ENCODE measurements at places on chromosomes 6 and 20.

DNA sequence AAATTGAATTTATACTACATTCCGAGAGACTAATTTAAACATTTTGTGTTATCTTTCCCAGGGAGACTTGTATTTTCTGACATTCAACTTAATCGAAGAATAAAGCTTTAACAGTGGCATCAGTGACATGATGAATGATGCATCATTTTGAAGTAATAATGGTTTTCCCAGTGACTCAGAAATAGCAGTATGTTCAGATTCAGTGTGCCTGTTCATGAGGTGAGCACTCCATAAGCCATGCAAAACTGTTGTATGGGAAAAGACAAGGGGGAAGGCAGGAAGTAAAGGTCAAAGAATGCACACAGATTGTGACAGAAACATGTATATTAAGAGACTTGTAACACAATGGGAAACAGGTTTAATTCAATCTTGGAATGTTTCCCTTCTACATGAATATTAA lies 1348.2 kb upstream of the GJE1 start:
- DNase-seq = no peak

DNA sequence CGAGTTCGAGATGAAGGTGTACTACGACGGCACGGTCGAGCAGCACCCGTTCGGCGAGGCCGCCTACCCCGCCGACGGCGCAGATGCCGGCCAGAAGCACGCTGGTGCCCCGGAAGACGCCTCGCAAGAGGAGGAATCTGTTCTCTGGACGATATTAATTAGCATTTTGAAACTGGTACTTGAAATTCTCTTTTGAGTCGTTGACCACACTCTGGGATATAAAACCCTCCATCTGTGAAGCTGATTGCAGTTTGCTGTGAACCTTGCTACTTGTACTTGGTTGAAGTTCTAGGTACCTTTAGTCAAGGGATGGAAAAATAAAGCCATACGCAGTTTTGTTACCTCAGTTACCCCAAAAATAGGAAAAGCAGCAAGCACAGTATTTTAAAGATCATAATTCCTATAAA lies 917 bp downstream of the C6orf120 start:
- DNase-seq = no peak

- no peak for DNase-seq
Observed at GRCh38 chr6:20467437-20467836, 65.8 kb downstream of the E2F3 start.

DNA sequence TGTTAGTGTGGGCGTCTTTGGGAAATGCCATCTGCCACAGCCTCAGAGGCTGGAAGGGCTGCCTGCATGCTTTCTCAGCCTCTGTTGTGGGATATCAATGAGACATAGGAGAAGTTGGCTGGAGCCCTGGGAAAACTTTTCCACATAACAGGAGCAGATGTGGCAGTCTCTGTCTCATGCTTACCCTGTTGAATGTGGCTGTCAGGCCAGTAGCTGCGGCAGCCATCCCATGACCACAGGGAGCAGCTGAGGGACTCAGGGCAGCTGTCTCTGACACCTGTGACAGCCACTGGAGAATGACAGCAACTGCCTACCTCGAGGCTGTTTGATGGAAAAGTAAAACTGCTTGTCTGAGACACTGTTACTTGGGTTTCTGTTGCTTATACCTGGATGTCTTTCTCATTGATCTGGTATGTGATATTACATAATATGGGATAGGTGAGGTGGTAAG lies 64.4 kb downstream of the TULP4 start:
- peak; percentile 52 for DNase-seq

DNA sequence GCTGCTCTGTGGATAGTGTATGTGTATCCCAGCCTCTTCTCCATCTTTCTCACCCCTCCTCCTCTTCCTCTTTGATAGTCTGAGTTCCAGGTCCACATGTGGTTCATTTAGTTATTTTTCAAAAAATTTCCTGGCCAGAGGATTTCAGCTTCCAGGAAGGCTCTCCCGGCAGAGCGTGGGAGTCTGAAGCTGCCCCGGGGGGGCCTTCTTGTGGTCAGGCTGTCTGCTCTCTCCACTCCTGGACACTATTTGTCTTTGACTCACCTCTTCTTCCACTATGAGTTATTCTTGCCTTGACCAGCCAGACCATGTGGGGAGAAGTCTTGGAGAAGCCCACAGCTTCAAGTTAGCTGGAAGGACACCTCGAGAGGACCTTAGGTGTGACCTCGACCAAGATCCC lies 258.8 kb downstream of the CDC5L start:
- DNase-seq = no peak

DNA sequence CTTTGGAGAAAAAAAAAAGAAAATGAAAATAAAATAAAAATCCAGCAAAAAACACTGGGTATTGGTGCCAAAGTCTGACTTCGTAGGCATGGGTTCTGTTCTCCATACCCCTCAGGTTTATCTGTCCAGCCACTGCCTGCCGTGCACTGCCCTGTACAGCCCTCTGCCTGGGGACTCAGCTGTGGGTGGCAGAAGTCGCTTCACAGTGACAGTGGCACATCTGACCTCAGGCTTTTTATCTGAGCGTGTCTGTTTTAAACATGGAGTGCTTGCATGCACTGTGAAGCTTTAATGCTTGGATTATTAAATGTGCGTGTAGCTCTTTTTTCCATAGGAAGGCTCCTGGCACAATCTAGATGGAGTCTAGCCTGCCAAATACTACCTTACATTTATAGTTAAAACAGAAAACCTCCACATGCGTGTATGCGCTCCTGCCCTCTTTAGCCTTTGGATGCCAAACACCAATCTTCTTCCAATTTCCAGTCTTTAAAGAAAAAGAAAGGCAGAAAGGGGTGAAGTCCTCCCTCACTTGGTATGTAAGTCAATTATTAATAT lies 375.5 kb downstream of the UTRN start:
- DNase-seq = no peak

GRCh38 chr20:54250691-54251090 lies 42.8 kb downstream of the PFDN4 start:
- no peak for DNase-seq

DNA sequence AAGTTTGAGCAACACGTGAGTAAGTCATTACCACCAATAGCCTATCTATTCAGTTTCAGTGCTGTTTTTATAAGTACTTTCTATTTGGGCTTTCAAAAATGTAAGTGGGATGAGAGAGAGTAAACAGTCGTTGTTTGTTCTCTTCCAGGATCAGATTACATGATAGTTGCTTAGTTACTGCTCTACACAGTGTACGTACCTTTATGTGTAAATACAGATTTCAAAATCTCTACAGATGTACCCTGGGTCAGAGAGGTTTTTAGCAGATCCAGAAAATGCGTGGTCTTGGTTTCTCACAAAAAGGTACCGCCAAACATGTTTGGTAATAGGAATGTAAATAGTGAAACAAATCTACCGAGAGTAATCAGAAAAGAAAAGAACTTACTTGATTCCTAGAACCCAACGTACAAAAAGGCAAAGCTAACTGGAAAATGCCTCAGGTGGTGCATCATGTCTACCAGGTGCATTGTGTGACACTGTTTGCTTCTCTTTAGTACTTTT lies 421.1 kb downstream of the BCKDHB start:
- DNase-seq = no peak

DNA sequence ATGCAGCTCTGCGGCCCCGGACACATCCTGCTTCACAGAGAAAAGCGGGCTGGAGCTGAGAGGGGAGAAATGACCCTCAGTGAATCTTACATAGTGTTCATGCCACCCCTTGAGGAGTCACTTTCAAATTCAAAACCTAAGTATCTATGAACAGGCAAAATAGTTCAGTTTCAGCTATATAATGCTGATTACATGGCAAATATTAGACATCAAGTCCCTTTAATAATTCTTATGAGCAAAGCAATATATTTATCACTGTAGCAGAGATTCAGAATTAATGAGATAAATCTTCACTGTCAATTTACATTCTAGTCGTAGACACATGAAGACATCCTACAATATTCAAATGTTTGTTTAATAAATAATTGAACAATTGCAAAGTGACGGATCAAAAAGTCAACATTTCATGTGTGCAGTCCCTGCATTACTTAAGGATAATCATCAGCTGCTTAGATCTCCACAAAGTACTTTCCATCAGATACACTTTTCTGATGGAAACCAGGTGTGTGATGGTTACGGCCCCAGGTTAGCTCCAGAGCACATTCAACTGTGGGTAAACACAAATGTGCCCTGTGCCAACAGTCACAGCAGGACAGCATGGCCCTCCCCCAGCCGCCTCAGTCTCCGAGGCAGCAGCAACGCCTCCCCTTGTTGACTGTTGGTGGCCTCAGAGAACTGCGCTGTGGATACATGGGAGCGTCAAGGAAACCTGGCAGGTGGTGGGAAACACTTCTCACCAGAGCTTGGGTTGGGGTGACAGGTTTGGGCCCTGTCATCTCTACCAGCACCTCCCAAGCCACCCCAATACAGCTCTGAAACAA lies 787 bp upstream of the PRR18 start:
- DNase-seq = no peak

GRCh38 chr6:167338541-167339117 lies 13.7 kb downstream of the TTLL2 start:
- no peak for DNase-seq

- DNase-seq = peak; percentile 85
Observed at GRCh38 chr6:43629505-43630300, 639 bp upstream of the GTPBP2 start.

- DNase-seq = no peak
Observed at GRCh38 chr20:665276-665675, 10.3 kb downstream of the SCRT2 start.

DNA sequence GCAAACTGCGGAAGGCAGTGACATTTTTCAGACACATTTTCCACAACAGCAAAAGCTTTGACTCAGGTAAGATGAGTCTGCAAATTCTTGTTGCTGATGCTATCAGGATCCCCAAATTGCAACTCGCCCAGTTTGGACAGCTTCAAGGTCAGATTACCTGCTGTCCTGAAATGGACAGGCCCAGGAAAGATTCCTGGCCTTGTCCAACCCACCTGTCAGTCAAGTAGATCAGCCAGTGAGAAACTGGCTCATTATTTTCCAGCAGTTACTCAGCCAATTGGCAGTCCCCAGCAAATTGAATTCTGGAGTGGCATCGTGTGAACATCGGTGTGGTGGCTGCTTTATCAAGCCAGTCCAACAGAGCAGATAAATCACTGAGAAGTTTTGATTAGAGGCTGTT lies 84.5 kb upstream of the SNAP25 start:
- no peak for DNase-seq

DNA sequence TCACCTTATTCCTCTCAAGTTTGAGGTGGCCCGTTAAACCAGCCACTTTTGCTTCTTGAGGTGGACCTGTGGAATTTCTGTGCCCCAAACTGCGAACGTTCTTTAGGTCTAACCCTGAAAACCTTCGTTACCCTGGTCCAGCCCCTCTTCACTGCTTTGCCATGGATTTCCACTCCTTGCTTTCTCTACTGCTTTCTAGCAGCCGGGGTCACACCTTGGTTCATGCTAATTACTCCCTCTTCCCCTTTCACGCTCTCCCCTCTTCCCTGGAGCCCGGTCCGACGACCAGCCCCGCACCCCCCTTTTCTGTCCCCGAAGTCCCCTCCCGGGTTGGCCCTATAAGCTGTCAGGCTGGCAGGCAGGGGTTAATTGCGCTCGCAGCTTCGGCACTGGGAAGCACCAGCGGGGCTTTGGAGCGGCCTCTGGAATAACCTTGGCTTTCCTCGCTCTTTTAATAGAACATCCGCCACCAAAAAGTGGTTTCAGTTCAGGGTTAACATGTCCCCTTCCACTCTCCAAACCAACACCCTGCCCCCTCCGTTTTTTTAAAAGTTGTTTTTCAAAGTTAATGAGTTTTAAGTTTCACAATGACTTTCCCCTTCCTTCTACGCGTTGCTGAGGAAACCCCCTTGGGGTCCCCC lies 1.4 kb upstream of the HIVEP1 start:
- DNase-seq = no peak

DNA sequence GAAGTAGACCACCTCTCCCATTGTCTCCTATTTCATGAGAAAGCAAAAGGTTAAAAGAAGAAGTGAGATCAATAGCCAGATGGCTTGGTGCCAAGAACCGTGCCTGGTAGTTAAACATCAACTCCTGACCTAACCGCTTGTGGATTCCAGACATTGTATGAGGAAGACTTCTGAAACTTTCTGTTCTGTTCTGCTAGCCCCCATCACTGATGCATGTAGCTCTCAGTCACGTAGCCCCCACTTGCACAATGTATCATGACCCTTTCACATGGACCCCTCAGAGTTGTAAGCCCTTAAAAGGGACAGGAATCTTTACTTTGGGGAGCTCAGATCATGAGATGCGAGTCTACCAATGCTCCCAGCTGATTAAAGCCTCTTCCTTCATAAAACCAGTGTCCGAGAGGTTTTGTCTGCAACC lies 301.2 kb downstream of the RNGTT start:
- DNase-seq = no peak

- DNase-seq = no peak
Observed at GRCh38 chr20:63121749-63122405, 94.1 kb downstream of the YTHDF1 start.

DNA sequence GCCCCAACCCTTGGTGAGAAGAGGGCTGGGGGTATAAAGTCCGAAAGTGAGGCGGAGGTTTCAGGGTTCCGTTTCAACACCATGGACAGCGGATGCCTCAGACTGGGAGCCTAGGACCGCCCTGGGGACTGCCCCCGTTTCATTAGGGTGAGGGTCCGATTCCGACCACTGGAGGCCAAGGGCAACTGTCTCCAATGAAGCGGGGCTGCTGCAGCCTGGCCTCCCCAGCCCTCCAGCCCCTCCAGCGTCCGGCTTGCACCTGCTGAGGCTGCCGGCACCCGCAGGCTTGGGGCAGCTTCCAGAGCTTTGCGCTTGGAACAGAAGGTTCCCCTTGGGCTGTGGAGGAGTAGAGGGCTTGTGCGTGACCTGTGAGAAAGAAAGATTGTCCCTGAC lies 39.9 kb downstream of the YTHDF1 start:
- no peak for DNase-seq

- no peak for DNase-seq
Observed at GRCh38 chr20:32113591-32114260, 4.2 kb downstream of the TM9SF4 start.

GRCh38 chr6:8551386-8551785 lies 116.0 kb upstream of the SLC35B3 start:
- DNase-seq = no peak

- peak; percentile 27 for DNase-seq
Observed at GRCh38 chr20:21156266-21156665, 30.4 kb downstream of the KIZ start.

- peak; percentile 41 for DNase-seq
Observed at GRCh38 chr6:2688401-2689064, 62.2 kb downstream of the MYLK4 start.

DNA sequence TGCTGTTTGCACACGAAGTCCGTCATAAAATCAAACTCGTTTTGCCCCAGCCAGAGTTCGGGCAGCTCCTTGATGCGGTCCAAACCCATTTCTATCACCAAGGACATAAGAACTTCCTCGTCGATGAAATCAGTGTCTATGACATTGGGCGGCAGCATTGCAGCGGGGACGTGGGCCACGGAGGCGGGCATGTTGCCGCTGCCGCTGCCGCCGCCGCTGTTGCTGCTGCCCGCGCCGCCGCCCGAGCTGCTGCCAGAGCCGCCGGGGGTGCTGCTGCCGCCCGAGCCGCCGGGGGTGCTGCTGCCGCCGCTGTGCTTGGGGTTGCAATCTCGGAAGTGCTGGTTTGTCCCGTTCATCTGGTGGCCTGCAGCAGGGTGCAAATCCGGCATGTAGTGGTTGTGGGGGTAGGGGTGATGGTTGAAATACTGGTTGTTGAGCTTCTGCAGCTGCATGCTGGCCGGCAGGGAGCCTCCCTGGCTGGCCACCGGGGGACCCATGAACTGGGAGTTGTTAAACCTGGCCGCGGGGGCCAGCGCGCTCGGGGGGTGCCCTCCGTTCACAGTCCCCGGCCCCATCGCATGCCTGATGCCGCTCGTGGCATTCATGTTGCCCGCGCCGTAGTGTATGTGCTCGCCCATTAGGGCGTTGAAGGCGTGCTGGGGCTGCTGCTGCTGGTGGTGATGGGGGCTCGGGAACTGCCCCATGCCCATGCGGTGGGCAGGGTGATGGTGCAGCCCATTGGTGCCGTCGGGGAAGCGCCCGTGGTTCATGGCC lies 1.1 kb downstream of the CITED2 start:
- no peak for DNase-seq

Data from BJ (cell line).